Left colon (tissue), 2 donors: ENCODE measurements at places on chromosomes 1 and 21.

GRCh38 chr1:157949074-157949354 lies 44.4 kb upstream of the KIRREL1 start:
- no peak for DNase-seq

GRCh38 chr1:209414803-209415329 lies 168.6 kb upstream of the CAMK1G start:
- DNase-seq = no peak

DNA sequence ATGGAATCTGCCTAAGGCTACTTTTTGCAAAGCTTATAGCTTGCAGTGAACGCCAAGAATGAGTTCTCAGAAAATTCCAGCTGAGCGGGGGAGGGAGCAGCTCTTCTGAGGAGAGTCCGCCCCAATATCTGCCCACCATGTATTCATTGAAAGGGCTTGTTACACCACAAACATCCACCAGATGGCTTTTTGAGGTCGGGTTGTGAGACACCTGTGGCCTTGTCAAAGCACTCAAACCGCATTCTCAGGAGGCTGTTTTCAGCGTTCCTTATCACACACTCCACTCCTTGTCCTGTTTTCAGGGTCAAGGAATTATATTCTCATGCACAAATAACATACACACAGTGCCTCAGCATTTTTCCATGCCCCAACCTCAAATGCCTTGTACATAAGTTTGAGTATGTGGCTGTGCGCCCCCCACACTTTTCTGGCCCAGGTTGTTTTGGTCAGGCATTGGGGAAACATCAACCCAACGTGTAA lies 3.9 kb upstream of the C4BPB start:
- DNase-seq = no peak

- no peak for DNase-seq
These were observed 17.7 kb upstream of the ZSCAN20 start for GRCh38 chr1:33454646-33455282.

DNA sequence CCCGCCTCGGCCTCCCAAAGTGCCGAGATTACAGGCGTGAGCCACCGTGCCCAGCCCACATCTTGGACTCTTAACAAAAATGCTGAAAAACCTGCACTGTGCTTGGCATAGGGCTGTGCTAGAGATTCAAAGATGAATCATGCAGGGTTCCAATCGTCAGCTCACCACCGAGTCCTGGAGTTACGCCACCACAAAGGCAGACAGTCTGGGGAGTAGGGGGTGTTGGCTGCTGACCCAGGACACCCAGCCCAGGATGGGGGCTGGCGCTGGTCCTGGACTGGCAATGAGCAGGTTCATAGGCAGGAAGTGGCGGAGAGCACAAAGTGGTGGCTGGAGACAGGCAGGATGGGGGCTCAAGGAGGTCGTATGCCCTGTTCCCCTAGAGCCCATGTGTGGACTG lies 16.0 kb downstream of the PSRC1 start:
- peak; percentile 17 for DNase-seq

GRCh38 chr1:165635329-165635728 lies 4.3 kb downstream of the MGST3 start:
- no peak for DNase-seq

DNA sequence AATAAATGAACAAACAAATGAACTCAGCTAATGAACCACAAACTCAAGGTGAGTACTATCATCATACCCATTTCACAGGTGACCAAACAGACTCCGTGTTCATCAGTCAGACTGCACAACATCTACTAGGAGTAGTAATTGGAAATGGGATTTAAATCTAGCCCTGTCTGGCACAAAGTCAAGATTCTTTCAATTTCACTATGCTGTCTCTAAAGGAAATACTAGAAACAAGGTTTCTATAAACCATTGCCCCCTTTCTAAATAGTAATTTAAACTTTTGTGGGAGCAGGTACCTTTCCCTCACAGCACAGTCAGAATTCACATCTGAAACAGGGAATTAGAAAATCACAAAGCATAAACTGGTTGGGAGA lies 160.3 kb downstream of the TGFBR3 start:
- DNase-seq = no peak

GRCh38 chr1:92964998-92965397 lies 3.7 kb upstream of the DIPK1A start:
- DNase-seq = no peak

GRCh38 chr1:158274797-158275196 lies 14.9 kb upstream of the CD1C start:
- no peak for DNase-seq

- peak; percentile 7 for DNase-seq
These were observed 491.0 kb downstream of the MATN1 start for GRCh38 chr1:30232288-30232899.

DNA sequence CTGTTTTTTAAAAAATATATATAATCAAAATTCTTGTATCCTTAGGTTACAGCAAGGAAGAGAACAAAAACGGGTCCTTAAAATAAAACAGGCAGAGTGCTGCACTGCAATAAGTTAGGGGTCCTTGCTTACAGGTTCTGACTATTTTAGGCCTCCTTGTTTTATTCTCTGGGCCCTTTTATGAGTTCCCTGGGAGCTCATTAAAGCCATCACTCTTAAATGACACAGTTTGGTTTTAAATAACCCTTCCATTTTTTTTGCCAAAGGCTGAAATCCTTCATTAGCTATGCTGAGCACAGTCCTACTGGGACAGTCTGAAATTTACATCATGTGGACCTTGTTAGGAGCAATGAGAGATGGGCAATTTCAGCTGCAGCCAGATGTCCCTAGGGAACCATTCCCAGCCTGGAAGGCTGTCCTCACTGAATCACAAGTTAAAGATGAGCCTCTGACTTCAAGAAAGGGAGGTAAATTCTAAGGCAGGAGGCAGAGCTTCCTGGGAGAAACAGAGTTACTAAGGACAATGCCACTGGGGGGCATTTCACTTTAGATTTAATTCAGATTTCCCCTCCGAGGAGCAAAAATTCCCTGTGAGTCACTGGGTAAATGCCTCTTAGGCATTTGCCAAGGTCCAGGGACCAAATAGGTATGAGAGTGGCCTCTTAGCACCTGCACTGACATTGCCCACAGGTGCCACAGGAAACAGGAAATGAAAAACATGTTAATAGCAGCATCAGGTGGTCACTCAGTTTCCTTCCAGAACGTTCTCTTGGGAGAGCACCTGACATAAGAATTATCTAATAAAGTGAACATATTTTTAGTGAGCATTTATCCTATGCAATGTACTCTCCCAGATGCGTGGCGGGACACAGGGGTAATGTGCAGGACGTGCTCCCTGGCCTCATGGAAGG lies 3.8 kb upstream of the MUL1 start:
- DNase-seq = no peak

DNA sequence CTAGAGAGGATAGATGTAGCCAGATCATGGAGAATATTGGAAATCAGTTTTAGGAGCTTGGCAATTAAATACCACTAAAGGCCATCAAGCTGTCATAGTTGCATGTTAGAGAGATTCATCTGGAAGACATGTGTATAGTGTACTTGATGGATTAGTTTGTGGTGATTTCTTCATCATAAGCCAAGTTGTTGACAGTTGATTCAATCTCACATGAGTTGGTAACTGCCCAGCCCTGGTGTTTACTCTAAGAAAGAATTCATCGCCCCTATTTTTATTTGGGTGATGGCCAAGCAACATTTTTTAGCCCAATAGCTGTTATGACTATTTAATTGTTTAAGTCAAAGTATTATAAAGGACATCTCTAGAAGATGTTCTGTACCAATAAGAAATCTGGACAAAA lies 737.6 kb downstream of the PLA2G4A start:
- DNase-seq = no peak

DNA sequence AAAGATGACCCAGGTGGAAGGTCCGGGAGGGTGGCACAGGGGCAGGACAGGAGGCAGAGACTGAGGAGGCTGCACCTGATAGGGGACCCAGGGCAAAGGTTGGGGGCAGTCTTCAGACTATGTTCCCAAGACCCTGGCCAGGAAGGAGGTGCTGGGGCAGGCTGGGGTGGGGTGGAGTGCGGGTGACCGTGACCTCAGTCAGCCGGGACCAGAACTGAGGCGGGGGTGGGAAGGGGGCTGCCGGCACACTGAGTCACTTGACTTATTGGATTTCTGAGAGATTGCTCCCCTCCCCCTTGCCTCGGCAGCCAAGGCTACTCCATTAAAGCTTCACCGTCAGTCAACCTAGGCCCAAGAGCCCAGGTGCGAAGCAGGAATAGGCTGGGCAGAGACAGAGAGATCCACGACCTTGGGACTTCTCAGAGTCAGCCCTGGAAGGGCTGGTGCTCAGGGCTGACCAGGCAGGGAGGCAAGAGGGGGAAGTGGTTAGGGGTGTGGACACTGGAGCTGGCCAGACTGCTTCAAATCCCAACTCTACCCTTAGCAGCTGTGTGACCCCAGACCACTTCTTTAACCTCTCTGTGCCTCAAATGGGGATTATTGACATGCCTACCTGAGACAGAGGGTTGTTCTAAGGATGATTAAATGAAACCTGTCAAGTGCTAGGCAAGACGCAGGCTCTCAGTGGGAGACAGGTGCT lies 47.9 kb upstream of the LAPTM5 start:
- no peak for DNase-seq

- no peak for DNase-seq
These were observed 32.9 kb downstream of the PBX1 start for GRCh38 chr1:164591858-164592257.

GRCh38 chr1:9782897-9783296 lies 40.9 kb downstream of the CLSTN1 start:
- no peak for DNase-seq

DNA sequence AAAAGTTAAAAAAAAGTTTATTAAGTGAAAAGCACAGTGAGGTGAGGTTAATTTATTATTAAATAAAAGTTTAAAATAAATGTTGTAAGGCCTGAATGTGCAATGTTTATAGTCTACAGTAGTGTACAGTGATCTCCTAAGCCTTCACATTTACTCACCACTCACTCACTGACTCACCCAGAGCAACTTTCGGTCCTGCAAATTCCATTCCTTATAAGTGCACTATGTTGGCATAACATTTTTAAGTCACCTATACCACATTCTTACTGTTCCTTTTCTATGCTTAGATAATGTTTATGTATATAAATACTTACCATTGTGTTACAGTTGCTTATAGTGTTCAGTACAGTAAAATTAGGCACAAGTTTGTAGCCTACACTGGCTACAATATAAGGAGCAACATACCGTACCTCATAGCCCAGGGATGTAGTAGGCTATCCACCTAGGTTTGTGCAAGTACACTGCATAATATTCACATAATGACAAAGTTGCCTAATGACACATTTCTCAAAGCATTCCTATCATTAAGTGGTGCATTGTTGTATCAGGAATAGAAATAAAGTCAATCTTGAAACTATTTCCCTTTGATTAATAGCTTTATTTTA lies 426.5 kb upstream of the BRINP3 start:
- DNase-seq = no peak

DNA sequence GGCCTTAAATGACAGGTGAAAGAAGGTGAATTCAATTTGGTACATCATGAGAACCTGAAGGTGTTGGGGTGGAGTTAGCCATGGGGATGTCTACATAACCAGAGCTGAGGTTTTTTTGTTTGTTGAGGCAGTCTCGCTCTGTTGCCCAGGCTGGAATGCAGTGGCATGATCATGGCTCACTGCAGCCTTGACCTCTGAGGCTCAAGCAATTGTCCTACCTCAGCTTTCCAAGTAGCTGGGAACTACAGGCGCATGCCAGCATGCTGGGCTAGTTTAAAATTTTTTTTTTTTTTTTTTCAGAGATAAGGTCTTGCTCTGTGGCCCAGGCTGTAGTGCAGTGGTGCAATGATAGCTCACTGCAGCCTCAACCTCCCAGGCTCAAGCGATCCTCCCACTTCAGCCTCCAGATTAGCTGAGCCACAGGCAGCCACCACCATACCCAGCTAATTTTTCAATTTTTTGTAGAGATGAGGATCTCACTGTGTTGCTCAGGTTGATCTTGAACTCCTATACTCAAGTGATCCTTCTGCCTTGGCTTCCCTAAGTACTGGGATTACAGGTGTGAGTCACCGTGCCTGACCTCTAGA lies 1.9 kb upstream of the MPZ start:
- DNase-seq = no peak

GRCh38 chr1:66397192-66397591 lies 136.8 kb upstream of the SGIP1 start:
- DNase-seq = no peak

DNA sequence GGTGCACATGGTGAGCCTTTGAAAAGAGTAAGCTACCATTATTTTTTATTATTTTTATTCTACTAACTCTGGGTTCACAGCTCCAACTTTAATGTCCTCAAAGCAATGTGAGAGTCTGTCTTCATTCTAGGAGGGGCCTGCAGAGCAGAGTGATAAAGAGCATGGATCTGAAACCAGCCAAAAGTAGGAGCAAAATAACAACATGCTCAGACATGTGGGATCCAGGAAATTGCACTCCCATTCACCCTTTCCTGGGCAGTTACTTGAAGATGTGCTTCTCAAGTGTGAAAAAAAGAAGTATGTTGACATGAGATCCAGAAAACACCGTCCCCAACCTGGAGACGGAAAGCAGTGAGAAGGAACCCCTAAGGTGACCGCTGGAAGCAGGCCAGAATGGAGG lies 8.7 kb upstream of the LIN28A start:
- DNase-seq = no peak

GRCh38 chr1:225896494-225896893 lies 7.5 kb upstream of the LEFTY1 start:
- no peak for DNase-seq

DNA sequence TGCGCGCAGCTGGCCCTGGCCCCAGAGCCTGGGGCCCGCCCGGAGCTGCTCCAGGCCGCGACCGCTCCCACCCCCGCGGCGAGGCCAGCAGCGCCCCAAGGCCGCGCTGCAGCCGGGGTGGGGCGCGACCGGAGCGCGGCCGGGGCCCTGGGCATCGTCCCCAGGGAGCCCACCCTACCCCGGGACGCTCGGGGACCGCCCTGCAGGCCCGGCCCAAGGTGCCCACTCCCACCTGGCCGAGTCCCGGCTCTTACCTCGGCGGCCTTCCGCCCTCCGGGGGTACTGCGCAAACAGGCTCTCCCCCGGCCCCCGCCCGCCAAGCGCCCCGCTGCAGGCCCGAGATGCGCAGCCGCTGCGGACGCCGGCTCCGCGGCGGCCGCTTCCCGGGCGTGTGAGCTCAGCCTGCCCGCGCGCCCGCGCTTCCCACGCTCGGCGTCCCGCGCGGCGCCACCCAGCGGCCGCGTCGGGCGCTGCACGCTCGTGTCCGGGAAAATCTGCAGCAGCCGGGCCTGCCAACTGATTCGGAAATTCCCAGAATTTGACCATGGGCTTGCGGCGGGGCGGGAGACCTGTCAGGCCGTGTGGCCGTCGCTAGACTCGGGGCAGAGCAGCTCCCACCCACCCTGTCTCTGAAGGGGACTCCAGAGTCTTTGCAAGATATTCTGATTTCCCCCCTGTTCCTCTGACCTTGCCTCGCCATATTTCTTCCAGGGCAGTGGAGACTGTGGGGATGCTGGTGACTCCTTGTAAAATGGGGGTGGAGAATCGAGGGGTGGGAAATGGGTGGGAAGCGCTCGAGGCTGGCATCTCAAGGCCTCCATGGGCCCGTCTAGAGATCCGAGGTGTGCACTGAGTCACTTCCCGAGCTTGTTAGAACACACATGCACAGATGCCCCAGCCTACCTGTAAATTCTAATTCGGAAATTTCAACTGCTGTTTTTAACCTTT lies 41.9 kb downstream of the CD34 start:
- DNase-seq = peak; percentile 80
